Melanocyte of skin (primary cell): ENCODE measurements at places on chromosomes 6 and 20. TPM values are rescaled to one million over a fixed set of nuclear protein-coding genes. Genes with fewer than 3 reads are reported as not detected.

PHIP gene
- 17.0 and 24.5 TPM in 2 replicates for total RNA-seq

CRYBG1 gene
- total RNA-seq: 0.46 and 0.67 TPM in 2 replicates

IP6K3 gene
- total RNA-seq: 1.8 and 4.1 TPM in 2 replicates

PRICKLE4 gene
- total RNA-seq: 0.34 and 0.73 TPM in 2 replicates

LY6G6F gene
- total RNA-seq: not detected in 2 replicates

KLC4 gene
- total RNA-seq: 8.7 and 9.6 TPM in 2 replicates

HLA-DPB1 gene
- 7.2 and 26.9 TPM in 2 replicates for total RNA-seq
